Mesothelial cell of epicardium (in vitro differentiated cells): ENCODE measurements at places on chromosomes 1 and 21.

- H3K27ac ChIP-seq: no peak overlapping the region
- no peaks in the 10 kb centered on the region for H3K36me3 ChIP-seq
- no peak for DNase-seq
- H3K4me1 ChIP-seq: no peaks in the 10 kb centered on the region
- H3K4me3 ChIP-seq: no peak overlapping the region
- H3K27me3 ChIP-seq: no peaks in the 10 kb centered on the region
Measured at GRCh38 chr1:62784509-62785365, 805 bp downstream of the ATG4C start.

DNA sequence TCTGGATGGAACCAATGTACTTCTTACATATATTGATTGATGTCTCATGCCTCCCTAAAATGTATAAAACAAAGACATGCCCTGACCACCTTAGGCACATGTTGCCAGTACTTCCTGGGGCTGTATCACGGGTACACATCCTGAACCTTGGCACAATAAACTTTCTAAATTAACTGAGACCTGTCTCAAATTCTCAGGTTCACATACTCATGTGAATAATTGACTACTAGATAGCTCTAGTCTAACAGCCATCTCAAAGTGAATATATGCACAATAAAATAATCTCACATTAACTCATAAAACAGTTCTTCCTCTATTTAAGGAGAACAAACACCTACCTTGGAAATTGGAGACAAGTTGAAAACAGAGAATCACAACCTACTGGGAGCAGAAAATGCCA is 5.6 kb downstream of the DNAI4 start:
- no peak overlapping the region for H3K27ac ChIP-seq
- H3K4me3 ChIP-seq: no peak overlapping the region
- H3K36me3 ChIP-seq: peaks cover 19% of the 10 kb centered on the region

DNA sequence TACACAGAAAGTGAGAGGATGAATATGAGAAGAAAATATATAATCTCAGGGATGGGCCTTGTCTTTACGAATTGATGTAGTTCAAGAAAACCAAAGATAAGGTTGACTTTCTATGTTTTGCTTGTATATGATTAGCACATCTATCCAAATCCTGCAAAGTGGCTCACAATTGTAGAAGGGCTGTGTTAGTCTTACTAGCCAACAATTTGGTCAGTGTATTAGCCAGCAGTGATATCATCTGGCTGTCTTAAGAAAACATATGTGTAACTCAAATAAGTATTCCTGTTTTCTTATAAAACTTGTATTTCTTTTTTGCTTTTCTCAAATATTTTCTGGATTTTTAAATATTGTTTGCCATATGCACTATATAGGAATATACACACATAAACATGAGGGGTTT is 5.5 kb downstream of the SDCCAG8 start:
- H3K27me3 ChIP-seq: no peaks in the 10 kb centered on the region
- H3K4me3 ChIP-seq: no peak overlapping the region
- DNase-seq: no peak
- H3K4me1 ChIP-seq: peaks cover 30% of the 10 kb centered on the region

DNA sequence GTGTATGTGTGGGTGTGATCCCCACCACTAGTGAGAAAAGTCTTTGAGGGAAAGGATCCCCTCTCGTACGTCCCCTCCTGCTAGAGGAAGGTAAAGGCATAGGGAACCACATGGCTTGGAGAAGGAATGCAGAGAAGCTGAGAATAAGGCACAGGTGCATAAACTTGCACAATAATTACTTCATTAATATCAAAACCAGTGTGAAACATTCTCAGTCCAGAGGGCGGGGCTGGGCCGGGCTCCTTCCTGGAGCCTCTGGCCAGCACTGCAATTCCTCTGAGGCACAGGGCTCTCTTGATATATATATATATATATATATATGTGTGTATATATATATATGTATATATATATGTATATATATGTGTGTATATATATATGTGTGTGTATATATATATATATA is 162.6 kb downstream of the TSEN15 start:
- H3K4me3 ChIP-seq: no peak overlapping the region
- H3K36me3 ChIP-seq: no peaks in the 10 kb centered on the region
- no peak for DNase-seq
- H3K27me3 ChIP-seq: peaks cover 6% of the 10 kb centered on the region
- peaks cover 24% of the 10 kb centered on the region for H3K4me1 ChIP-seq
- no peak overlapping the region for H3K27ac ChIP-seq

DNA sequence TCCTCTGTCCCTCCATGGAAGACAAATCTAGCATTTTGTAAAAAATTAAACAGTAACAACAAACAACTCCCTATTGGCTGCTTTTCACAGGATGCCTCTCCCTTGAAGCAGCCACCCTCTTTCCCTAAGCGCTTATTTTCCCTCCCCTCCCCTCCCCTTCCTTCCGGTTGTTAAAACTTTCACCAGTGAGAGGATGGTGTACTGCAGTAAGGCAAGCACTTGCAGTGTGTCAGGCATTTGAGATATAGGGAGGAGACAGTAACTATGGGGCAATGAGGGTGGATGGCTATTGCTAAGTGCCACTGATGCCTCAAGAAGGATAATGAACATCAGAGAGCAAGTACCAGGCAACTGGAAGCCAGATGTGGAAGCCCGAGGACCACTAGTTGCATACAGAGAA is 19.1 kb upstream of the KIAA1614 start:
- H3K27ac ChIP-seq: no peak overlapping the region
- H3K36me3 ChIP-seq: no peaks in the 10 kb centered on the region
- no peak overlapping the region for H3K4me3 ChIP-seq
- no peaks in the 10 kb centered on the region for H3K27me3 ChIP-seq
- peaks cover 7% of the 10 kb centered on the region for H3K4me1 ChIP-seq

- H3K4me1 ChIP-seq: no peaks in the 10 kb centered on the region
- H3K27me3 ChIP-seq: peaks cover 28% of the 10 kb centered on the region
- no peaks in the 10 kb centered on the region for H3K36me3 ChIP-seq
- no peak overlapping the region for H3K4me3 ChIP-seq
- H3K27ac ChIP-seq: no peak overlapping the region
Measured at GRCh38 chr1:107776900-107777663, 187.9 kb downstream of the VAV3 start.

DNA sequence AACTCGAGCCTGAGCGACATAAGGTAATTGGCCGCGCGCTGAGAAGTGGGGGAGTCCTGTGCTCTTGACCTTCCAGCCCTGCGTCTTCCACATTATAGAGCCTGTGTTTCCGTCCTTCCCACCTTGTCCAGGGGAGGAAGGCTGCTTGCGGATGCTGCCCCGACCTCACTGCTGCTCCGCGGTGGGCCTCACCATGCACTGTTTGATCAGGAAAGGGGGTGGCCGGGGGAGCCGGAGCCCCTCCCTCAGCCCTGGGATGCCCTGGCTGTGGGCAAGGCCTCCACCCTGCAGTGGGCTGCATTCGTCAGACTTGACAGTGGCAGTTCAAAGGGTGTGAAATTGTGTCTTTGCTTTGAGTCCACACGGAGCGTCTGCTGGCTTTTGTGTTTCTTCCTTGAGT is 30.1 kb downstream of the PCNT start:
- no peaks in the 10 kb centered on the region for H3K27me3 ChIP-seq
- H3K36me3 ChIP-seq: peaks cover 28% of the 10 kb centered on the region
- H3K27ac ChIP-seq: no peak overlapping the region
- DNase-seq: no peak

DNA sequence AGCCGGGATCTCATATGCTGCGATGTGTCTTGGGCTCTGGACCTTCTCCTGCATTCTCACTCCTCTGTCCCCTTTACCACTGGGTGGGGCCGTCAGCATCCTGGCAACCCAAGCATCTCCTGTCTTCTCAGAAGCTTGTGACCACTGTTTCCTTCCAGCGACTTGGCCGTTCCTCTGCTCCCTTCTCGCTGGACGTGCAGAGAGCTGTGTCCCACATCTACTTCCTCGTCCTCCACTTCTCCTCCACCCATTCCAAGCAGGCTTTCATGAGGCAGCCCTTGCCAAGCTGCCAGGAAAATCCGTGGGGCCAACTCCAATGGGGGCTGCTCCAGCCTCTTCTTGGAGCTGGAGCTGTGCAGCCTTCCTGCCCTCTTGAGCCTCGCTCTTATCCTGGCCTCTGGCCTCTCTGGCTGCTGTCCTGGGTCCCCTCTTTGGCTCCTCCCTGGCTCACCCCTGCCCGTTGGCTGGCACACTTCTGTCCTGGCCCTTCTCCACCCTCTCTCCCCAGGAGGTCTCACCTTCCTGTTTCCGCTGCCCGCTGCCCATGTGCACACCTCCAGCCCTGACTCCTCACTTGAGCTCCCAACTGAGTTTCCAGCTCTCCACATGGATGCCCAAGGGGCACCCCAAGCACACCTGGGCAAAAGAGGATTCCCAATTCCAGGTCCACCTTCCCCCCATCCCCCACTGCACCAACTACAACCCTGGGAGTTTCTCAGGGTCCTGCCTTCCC is 8.7 kb downstream of the FAM131C start:
- DNase-seq: no peak
- peaks cover 20% of the 10 kb centered on the region for H3K4me1 ChIP-seq
- no peaks in the 10 kb centered on the region for H3K27me3 ChIP-seq

DNA sequence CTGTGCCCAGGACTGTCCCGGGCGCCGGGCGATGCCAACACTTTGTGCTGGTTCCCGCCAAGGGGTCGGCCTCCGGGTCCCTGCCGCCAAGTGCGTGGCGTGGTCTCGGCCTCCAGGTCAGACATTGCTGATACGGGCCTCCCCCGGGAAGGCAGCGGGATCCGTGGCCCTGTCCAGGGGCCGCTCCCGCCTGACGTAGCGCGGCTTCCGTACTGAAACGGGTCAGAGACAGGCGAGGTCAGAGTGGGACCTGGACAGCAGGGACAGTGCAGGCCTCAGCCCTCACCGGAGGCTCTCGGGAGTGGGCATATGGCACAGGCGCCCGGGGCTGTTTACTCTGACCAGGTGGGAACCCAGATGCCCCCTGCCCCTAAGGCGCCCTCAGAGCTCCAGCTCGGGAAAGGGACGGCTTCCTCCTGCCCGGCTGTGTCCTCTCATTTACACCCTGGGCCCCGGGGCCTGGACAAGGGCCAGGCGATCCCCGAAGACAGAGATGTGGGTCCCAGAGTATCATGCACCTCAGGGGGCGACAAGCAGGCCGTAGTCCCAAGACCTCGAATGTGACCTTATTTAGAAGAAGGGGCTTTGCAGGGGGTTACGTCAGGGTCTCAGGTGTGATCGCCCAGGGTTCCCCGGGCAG is 8.8 kb upstream of the RNF223 start:
- DNase-seq: peak; percentile 16
- H3K4me1 ChIP-seq: peaks cover 4% of the 10 kb centered on the region
- no peak overlapping the region for H3K4me3 ChIP-seq

DNA sequence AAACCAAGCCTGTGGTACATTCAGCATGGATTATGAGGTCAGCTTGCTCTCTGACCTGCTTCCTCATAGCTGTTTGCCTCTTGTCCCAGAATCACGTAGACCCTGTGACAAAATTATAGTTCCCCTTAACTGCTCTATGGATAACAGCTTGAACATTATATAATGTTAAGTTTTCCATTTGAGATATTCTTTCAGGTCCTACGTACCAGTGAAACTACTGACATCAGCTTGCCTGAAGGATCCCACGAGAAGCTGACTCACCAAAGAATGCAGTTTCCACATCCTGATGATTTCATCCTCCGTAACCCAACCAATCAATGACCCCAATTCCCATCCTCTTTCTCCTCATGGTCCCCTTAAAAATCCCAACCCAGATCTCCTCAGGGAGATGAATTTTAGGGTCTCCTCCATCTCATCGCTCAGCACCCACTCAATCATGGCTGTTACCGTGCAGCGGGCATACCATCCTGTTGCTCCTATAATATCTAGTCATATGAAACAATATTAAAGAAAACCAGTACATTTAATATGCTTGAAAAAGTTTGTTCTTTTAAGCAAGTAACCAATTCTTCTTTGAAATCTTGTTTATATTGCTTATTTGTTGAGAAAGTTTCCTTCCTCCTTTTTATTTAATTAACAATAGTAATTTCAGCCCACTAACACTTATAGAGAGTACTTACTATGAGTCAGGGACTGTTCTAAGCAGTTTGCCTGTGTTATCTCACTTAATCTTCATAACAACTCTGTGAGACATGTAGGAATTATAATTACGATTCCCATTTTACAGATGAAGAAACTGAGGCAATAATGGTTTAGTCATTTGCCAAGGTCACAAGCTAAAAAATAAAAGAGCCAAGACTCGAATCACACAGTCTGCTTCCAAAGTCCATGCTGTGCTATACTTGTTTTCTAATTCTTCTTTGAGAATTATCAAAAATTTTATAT is 27.4 kb downstream of the CHML start:
- H3K27ac ChIP-seq: no peak overlapping the region
- no peak for DNase-seq
- no peaks in the 10 kb centered on the region for H3K36me3 ChIP-seq

DNA sequence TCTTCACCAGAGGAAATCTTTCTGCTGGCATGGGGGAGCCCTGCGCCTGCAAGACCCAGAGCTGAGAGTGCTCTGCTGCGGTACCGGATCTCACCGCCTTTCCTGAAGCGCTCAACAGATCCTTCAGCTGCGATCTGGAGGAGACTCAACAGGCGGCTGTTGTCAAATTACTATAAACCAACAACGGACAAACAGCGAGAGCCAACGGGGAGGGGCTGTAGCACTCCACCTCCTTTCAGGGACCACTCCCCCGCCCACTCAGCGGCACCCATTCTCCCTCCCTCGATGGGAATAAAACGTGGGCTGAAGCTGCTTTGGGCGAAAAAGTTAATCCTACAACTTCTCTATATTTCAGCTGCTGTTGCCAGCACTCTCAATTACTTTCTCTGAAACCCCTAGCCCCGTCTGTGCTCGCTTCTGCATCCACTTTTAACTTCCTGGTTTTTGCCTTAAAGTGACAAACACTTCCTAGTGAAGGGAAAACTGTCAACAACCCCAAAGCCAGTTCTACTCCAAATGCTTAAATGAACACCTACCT is at the start of gene FMO5:
FMO5 (minus strand) TSS at position 147 of the 538 bp plus-strand sequence. CDS start 310 bp downstream, outside the sequence.
- DNase-seq: no peak
- peaks cover 3% of the 10 kb centered on the region for H3K27me3 ChIP-seq
- H3K4me1 ChIP-seq: peaks cover 14% of the 10 kb centered on the region
- peak within 1 kb of the TSS; percentile 66 for H3K27ac ChIP-seq
- H3K4me3 ChIP-seq: peak within 1 kb of the TSS; percentile 82

GRCh38 chr1:48676822-48677221 is 99.9 kb downstream of the BEND5 start:
- DNase-seq: no peak
- H3K27ac ChIP-seq: no peak overlapping the region
- H3K27me3 ChIP-seq: peaks cover 39% of the 10 kb centered on the region
- no peaks in the 10 kb centered on the region for H3K36me3 ChIP-seq
- H3K4me1 ChIP-seq: no peaks in the 10 kb centered on the region
- no peak overlapping the region for H3K4me3 ChIP-seq

GRCh38 chr1:92583821-92584760 is 97.4 kb upstream of the GFI1 start:
- H3K27me3 ChIP-seq: no peaks in the 10 kb centered on the region
- no peak overlapping the region for H3K4me3 ChIP-seq
- no peaks in the 10 kb centered on the region for H3K4me1 ChIP-seq
- H3K27ac ChIP-seq: no peak overlapping the region

DNA sequence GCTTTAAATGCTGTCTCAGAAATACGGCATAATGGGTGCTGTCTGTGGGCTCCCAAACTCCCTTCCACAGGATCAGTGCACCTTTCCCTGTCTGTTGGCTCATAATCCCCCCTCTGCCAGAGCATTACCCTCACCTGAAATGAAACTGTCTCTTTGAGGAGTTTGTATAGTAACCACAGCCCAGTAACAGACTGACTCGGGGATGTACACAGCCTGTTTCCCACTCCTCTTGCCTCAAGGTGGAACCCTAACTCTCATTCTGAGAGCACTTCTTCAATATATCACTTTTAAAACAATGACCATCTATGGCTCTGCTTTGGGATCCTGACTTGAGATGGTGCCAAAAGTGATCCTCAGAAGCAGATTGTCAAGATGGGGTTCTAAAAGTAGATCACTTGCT is 332.5 kb downstream of the AMY1C start:
- no peaks in the 10 kb centered on the region for H3K36me3 ChIP-seq
- H3K4me1 ChIP-seq: no peaks in the 10 kb centered on the region
- no peak overlapping the region for H3K27ac ChIP-seq
- DNase-seq: no peak
- no peak overlapping the region for H3K4me3 ChIP-seq
